Stimulated activated CD4-positive, alpha-beta T cell treated with anti-CD3 and anti-CD28 coated beads, TNF-alpha, amount 100 ng/mL, for 24 hours (primary cell): ENCODE measurements at places on chromosomes 7 and 10.

DNA sequence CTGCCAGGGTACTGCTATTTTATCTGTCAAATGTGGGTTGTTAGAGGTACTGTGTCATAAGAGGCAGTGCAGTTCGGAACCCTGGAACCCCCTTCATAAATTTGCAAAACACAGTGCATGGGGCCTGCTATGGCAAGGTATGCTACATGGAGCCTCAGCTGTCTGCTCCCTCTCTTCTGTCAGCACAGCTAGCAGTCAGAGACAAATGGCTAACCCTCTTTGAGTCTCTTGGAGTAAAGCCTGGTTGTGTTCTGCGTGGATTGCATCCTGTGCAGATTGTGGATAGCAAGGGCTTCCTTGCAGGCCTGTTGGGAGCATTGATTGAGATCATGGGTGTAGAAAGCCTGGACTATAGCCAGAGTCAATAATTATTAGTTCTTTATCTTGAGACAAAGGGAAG lies 397.8 kb downstream of the AUTS2 start:
- DNase-seq, result no peak

- DNase-seq, result no peak
These were observed 126.3 kb upstream of the TCERG1L start for GRCh38 chr10:131437556-131438475.

DNA sequence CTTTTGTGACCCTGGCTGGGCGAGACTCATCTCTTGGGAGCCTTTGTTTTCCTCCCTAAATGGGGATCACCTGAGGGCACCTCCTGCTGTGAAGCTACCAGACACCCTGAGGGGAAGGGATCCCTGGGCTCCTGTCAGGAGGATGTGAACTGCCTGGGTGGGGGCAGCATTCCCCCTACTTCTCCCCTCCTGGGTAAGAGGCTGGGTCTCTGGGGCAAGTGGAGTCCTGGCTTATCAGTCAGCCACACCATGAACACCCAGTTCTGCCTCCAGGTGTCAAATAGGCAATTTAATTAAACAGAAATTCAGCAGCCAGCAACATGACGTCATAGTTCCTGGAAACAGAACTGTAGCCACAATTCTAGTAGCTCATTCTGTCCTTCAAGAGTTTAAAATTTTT lies 97.7 kb upstream of the RET start:
- no peak for DNase-seq

GRCh38 chr10:3774814-3775695 lies 10.0 kb downstream of the KLF6 start:
- DNase-seq, result no peak

GRCh38 chr7:74579800-74580685 lies 77.5 kb upstream of the GTF2I start:
- DNase-seq, result no peak

GRCh38 chr10:62095181-62096122 lies 173.2 kb downstream of the RTKN2 start:
- no peak for DNase-seq

DNA sequence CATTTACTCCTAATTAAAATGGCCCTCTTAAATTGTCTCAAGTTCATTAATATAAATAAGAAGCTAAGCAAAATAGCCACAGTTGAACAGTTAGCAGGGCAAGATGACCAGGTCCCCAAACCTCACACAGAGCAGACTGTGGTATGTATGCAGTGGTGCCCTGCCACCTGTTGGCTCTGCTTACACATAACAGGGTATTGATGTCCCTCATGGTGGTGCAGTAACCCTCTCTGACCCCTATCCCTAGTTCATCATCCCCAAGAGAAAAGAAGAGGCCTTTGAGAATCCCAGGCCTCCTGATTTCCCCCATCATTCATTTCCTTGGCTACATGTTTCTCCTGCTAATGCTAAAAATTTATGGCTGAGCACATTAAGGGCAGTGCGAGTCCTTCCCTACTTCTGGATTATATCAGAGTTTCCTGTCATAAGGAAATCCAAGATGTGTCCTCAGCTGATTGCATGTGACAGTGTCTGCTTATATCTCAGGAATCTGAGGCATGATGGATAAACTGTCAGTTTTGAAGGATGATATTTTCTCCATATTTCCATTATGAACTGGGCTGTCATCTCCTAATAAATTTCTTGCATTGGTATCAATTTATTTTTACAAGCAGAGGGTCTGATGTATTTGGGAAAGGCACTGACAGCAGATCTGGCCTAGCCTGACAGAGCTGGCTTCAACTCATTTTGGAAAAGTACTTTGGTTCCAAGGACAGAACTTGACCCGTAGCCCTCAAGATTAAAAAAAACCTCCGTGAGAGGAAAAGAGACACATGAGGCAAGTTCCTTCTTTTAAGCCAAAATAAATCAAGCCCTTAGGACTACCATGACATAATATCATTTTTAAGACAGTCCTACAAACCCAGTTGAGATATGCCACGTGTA lies 880.6 kb downstream of the LRMDA start:
- DNase-seq, result no peak

DNA sequence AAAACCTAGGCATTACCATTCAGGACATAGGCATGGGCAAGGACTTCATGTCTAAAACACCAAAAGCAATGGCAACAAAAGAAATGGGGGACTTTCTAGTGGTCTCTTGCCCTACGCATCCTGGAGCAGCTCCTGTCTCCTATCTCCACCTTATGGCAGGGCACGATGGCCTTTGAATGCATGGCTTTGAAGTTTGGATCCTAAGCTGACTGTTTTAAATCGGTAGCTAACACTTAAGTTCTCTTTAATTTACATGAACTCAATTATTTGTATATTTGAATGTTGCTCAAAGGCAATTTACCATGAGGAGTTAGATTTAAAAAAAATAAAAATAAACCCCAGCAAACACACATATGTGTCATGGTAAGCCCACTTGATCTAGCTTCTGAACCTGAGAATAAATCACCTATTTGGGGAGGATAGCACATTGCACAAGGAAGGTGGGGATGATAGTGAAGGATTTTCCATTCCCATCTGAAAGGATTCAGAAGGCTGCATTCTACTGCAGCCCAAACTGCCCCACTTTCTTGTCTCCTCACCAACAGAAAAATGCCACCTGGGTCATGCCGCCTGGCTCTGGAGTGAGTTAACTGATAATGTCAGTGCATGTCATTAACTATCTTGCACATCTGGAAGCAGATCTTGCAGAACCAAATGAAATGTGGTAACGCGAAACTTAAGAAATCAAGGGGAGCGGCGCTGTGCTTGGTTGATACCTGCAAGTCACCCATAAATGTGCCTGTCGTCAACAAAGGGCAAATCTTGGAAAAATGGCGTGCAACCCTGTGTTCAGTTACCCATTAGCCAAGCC lies 12.4 kb downstream of the KLF6 start:
- DNase-seq, result no peak

- DNase-seq, result no peak
These were observed 477.0 kb upstream of the GALNT17 start for GRCh38 chr7:70654979-70655378.

DNA sequence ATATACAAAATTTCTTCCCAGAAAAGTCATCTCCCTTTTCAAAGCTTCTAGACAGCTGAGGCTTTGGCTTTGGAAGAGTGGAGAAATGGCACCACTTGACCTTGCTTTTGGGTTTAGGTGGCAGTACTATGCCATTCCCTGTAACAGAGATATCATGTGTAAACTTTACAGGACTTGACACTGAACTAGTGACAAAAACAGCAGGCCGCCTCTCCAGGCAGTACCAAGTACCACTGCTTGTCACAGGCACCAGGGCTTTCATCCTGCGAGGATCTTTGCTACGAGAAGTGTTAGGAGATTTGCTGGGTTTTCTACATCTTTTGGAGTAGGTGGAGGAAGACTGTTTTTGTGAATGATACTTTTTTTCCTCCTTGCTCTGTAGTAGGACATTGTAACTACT lies 32.6 kb upstream of the ANLN start:
- no peak for DNase-seq

DNA sequence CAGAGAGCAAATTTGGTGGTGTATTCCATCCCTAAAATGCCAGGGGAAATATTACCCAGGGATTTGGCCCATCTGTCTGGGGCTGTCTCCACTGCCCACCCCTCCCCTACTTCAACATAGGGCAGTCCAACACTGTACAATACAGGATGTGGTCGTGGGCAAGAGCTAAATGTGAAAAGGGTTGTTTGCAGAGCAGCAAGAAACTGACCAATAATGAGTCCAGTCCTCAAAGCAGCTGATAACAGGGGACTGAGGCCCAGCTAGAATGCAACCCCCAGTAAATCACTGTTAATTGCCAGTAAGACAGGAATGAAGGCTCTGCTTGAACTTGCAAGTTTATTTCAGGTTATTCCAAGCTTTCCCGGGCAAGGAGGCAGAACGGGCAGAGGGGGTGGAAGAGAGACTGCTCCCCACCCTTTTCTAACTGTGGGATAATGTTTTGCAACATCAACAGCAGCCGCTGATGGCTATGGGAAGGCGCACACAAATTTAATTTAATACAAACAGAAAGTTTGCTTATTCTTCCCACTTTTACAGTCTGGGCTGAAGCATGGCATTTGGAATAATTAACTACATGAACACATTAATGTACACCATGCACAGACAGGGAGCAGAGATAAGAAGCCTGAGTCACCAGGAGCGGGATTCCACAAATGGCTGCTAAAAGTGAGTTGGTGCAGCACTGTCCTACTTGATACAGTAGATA lies 36.8 kb downstream of the AFAP1L2 start:
- no peak for DNase-seq

GRCh38 chr10:72690071-72690755 lies 1.7 kb upstream of the MCU start:
- DNase-seq, result no peak

GRCh38 chr10:59741583-59741982 lies 11.7 kb downstream of the MRLN start:
- DNase-seq, result no peak

GRCh38 chr10:112258407-112258806 lies 24.8 kb upstream of the TECTB start:
- DNase-seq, result no peak

- no peak for DNase-seq
These were observed 30.5 kb upstream of the SFTPD start for GRCh38 chr10:79979310-79979975.

- no peak for DNase-seq
These were observed 1.1 kb downstream of the ZNF511 start for GRCh38 chr10:133309720-133310398.

GRCh38 chr7:5693529-5693928 lies 87.9 kb downstream of the RNF216 start:
- no peak for DNase-seq

- no peak for DNase-seq
These were observed 80.5 kb upstream of the KMT2E start for GRCh38 chr7:104933521-104933988.
